ENCODE measurements at places on chromosomes 5 and 9. TPM values are rescaled to one million over a fixed set of nuclear protein-coding genes. Genes with fewer than 3 reads are reported as not detected.

- DNase-seq, result peak; percentile 74
Observed at GRCh38 chr9:137077010-137077747, at the start of gene UAP1L1. UAP1L1 (plus strand) TSS chr9:137077517; CDS start chr9:137077533, 16 bp downstream.

DNA sequence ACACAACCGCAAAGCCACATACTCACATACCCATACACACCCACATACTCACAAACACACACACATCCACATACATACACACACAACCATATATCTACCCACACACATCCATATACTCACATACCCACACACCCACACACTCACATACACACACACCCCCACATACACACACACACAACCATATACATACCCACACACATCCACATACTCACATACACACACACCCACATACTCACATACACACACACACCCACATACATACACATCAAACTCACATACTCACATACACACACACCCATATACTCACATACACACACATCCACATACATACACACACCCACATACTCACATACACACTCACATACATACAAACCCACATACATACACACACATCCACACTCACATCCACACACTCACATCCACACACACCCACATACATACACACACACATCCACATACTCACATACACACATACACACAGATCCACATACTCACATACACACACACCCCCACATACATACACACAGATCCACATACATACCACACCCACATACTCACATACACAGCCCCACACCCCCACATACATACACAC is 220.0 kb downstream of the ADAMTS12 start:
- DNase-seq, result no peak

Gene EFNA5
- total RNA-seq, result 1.1 TPM

Gene TAS2R1
- not detected for total RNA-seq

DNA sequence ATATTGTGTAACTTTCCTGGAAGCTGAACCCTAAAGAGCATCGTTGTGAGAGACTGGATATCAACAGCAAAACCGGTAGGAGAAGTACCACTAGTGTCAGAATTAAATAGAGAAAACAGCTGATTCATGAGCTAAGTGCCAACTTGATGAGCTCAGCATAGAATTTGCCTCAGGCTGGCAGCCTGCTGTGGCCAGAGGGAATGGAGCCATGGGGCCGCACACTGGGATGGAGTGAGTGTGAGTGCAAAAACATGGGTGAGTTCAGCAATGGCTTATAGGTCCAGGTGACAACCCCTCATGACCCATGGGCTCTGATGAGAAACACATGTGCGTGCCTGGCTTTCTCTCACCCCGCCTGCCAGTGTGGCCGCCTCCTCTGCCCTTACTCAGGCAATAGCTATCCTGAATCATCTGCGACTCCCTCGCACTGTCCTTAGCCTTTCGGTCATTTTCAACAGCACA is 25.4 kb downstream of the ADAMTS16 start:
- DNase-seq, result no peak

GRCh38 chr5:179974946-179975712 is 67.4 kb upstream of the TBC1D9B start:
- no peak for DNase-seq

DNA sequence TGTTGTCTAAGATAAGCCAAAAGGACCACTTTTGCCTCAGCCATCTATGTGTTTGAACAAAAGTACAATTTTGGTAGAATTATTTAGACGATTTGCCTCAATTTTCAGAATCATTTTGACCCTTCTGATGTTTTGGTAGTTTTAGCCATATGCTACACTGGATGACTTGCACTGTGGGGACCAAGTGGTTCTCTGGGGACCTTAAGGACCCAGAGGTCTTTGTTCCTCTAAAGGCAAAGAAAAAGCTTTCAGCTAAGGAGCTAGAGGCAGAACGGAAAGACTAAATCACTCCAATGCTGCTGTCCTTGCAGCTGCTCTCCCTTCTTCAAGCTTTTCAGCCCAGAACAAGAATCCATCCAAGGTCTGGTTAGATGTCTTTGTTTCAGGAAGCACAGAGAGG is 51.0 kb upstream of the APC start:
- DNase-seq, result no peak

Gene FBLL1
- total RNA-seq, result not detected

DNA sequence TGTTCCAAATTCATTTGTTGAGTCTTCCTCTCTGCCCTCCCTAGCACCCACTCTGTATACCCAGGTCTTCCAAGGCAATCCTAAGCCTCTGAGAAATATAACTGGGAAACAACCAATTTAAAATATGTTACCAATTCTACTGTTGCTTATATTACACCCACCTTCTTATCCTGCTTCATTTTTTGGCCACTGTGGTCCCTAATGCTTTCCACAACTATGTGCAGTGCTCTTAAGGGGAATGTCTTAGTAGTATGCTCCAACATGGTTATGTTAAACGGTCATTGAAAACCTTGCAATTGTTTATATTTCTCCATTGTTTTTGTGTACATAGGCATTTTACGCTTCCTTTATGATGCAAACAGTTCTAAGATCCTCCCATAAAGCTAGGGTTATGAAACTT is 273.1 kb upstream of the HAPLN1 start:
- no peak for DNase-seq

Gene PRRC1
- 34.1 TPM for total RNA-seq

DNA sequence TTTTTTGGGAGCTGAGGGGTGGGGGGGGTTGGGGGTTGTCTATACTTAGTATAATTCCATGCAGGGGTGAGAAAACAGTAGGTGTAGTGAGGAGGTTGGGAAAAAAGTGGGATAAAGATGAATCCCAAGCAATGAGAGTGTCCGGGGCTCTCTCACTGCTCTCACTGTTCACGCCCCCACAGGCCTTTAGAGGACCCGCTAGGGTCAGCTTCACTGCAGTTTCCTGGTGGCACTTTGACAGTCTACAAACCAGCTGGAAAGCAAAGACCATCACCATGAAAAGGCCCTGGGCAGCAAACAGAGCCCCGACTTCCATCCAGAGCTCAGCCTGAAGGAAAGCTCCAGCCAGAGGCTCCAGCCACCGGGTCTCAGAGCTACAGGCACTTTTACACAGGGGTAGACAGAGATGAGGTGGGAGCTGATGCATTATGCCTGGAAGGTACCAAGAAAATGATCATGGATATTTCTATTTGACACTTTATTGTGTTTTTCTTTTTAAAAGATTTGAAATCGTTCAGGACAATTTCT is 355.1 kb downstream of the ADAMTS6 start:
- no peak for DNase-seq

Gene IFNA21
- total RNA-seq, result not detected

DNA sequence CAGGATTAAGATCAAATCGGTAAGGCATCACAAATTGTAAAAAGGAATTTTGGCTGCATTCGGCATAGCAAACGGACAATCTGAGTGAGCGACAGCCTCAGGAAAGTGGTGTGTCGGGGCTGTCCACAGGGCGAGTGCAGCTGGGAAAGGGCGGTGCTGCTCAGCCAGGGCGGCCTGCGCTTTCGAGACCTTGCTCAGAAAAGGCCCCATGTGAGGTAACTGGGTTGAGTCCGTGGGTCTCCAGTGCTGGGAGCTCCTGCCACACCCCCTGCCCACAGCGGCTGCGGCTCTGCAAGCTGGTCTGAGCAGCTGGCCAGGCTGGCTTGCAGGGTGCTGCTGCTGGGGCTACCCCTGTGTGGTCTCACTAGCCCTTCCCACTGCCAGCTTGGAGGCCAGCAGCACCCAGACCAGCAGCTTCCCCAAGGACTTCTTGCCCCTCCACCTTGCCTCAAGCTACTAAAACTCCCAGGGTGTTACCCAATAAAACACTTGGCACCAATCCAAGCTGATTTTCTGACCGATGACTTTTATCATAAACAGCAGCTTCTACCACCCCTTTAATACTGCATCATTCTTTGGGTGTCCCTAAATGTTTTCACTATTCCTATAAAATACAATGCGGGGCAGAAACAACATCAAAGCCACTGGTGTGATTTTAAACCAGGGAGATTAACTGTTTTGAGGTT is 6.2 kb downstream of the SURF2 start:
- no peak for DNase-seq

GRCh38 chr9:16138561-16139491 is 586.0 kb downstream of the CCDC171 start:
- no peak for DNase-seq

DNA sequence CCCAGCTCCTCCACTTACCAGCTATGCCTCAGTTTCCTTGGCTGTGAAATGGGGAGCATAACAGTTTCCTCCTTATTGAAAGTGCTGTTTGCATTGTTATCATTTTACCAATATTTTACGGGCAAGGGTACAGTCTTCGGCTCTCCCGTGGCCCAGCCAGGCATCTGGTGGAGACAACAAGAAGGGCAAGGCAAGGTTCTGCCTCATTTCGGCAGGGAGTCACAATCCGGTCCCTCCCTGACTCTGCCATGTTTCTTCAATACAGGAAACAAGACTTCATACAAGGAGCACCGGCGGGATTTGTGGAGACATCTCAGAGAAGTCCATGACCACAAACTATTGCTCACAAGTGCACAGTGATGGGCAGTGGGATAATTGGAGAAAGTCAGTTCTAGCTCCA is 174.0 kb downstream of the FGF18 start:
- DNase-seq, result no peak

GRCh38 chr9:74742792-74743730 is 144.7 kb downstream of the TRPM6 start:
- no peak for DNase-seq

DNA sequence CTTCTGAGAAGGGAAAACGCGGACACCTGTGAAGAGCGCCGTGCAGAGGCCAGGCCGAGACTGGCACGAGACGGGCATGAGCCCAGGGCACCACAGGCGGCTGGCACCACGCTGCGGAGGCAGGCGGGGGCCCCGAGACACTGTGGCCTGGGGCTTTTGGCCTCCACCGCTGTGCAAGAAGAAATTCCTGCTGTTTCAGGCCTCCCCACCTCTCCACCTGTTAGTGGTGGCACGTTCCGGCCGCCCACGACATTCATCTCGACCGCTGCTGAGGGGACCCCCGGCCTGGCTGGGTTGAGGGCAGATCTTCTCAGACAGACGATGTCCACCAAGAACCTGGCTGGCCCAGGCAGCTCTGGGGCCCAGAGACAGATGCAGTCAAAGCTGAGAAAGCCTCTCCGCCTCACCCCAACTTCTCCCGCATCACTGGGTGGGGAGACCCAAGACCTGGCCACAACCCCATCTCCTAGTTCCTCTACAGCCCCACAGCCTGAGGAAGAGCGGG is 11.5 kb downstream of the NACC2 start:
- DNase-seq, result no peak

Gene FAM221B
- not detected for total RNA-seq

GRCh38 chr5:64213531-64213930 is 47.9 kb downstream of the RNF180 start:
- DNase-seq, result no peak

DNA sequence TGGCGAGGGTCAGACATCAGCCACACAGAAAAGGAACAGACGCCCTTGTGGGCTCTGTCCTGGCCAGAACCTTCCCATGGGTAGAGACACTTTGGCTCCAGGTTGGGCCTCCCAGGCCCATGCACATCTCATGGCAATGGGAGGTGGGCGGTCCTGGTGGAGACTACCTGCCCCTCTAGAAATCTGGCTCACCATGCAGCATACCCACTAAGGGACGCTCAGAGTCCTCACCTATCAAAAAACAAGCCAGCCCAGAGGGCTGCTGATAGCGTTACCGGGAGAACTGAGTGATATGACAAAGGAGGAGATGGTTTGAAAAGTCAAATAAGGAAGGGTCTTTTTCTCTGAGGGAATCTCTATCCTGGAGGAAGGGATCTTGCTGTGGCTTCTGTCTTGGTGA is 62.1 kb downstream of the C5orf15 start:
- no peak for DNase-seq

- DNase-seq, result no peak
Observed at GRCh38 chr5:78355561-78355960, 4.9 kb upstream of the SCAMP1 start.

Gene MYO10
- 122 TPM for total RNA-seq

DNA sequence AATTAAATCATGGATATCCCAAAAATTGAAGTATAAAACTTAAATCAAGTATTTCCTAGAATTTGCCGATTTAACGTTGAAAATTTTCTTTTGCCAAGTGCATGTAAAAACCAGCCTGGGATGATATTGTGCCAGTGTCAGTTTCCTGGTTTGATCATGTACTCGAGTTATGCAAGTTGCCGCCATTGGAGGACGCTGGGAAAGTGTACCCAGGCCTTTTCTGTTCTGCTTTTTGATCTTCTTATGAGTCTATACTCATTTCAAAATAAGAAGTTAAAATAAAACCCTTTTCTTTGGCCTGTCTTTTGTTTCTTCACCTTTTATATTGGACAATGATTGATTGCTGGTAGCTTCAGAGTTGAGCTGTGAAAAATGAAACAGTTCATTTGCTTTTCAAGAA is 93.1 kb upstream of the NFIL3 start:
- no peak for DNase-seq

DNA sequence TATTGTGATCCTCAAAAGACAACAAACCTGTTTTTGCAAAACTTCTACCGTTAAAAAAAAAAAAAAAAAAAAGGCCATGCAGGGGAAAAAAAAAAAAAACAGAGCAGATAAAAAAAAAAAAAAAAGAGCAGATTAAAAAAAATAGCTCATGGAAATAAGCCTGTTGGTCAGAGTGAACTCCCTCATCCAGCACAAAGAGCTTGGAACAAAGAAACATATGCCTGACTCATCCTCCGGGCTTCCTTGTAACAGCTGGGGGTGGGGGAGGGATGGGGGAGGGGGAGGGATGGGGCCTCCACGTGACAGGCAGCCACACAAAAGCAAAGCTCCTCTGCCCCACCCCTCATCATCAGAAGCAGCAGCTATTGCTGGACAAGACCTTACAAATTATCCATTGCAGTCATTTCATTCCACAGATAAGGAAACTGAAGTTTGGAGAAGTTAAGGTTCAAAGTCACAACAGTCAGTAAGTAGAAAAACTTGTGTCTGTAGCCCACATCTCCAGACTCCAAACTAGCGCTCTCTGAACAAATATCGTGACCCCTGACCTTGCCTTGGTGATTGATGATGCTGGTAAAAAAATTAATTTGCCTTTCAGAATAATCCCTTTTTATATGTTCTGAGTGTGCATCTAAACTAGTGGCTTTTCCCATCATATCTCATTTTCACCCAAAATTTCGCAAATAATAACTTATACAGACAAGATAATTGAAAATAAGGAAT is 38.9 kb downstream of the SLC35D2 start:
- DNase-seq, result peak; percentile 64

- DNase-seq, result no peak
Observed at GRCh38 chr5:52997424-52997823, 8.3 kb downstream of the ITGA2 start.

Gene PFN3
- total RNA-seq, result not detected

Gene ESM1
- not detected for total RNA-seq

Gene CMYA5
- 1.9 TPM for total RNA-seq

- DNase-seq, result peak; percentile 94
Observed at GRCh38 chr5:34838785-34839714, at the start of gene TTC23L. TTC23L (plus strand) TSS chr5:34839164; CDS start chr5:34840672, 1,508 bp downstream.

- DNase-seq, result no peak
Observed at GRCh38 chr5:142955628-142956027, 185.5 kb downstream of the ARHGAP26 start.

- DNase-seq, result no peak
Observed at GRCh38 chr5:164860896-164861295, 1355.5 kb downstream of the MAT2B start.

- DNase-seq, result no peak
Observed at GRCh38 chr5:67483453-67484030, 286.9 kb upstream of the CD180 start.

GRCh38 chr5:133882846-133883245 is 85.6 kb downstream of the C5orf15 start:
- no peak for DNase-seq

- DNase-seq, result no peak
Observed at GRCh38 chr9:125150349-125151245, 7.3 kb upstream of the SCAI start.

Gene FOXD4L4
- total RNA-seq, result 0.88 TPM

GRCh38 chr5:57002959-57003485 is 51.1 kb upstream of the MIER3 start:
- DNase-seq, result no peak

Gene C6
- total RNA-seq, result 4.2 TPM
